ENCODE measurements at places on chromosomes 3 and 15.

- DNase-seq: no peak
Measured at GRCh38 chr3:150786791-150787190, 23.8 kb upstream of the SIAH2 start.

GRCh38 chr3:99984139-99984538 is 130.2 kb downstream of the FILIP1L start:
- DNase-seq: no peak

DNA sequence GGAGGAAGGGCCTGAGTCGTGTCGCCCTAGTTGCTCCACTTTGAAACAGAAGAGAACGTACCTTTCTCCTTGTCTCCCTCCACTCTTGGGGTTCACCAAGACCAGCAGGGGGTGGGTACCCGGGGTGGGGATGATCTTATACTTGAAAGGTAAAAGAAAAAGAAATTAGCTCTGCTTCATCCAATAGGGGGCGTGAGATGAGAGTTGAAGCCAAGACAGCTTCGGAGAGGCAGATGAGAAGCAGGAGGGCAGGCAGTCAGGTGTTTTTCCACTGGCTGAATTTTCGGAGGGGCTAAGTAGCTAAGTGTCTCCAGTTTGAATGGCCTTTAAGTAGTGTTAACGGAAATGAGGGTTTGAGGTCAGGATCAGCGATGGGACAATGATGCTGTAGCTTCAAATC is 100.4 kb downstream of the DGKG start:
- no peak for DNase-seq

DNA sequence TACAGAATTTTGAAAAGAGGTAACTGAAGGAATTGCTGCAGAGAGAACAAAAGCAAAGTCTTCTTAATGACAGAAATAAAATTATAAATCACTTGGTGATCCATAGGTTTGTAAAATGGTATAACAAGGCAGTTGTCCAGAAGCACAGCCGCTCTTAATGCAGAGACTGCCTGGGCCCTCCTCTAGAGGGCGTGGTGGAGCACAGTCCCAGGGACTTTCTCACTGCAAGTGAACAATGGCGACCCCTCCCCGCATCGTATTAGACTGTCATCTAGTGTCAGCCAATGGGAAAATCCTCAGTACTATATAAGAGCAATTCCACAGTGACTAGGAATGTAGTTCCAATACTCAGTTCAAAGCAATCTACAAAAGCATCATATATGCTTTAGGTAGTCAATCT is 26.4 kb upstream of the ZBED2 start:
- no peak for DNase-seq

GRCh38 chr15:34815836-34816235 is 20.5 kb upstream of the ACTC1 start:
- no peak for DNase-seq

GRCh38 chr15:98676586-98677270 is 28.4 kb downstream of the IGF1R start:
- DNase-seq: no peak

Measured in DMS153 (cell line).